ENCODE measurements at places on chromosomes 4 and X.
A peak's percentile ranks its signal among the peaks of the same experiment; 100 is the strongest.

DNA sequence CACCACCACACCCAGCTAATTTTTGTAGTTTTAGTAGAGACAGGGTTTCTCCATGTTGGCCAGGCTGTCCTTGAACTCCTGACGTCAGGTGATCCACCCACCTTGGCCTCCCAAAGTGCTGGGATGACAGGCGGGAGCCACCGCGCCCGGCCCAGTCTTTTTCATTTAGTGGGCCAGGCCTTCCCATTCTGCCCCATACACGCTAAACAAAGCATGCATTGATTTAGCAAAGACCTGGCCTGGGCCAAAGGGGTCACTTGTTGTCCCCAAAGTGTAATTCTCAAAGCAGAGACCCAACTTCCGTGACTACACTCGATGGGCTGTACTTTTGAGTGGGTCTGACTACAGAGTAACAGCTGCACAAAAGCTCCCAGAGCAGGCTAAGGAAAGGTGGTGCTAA is 29.2 kb downstream of the CNGA2 start:
- peak; percentile 48 for DNase-seq

DNA sequence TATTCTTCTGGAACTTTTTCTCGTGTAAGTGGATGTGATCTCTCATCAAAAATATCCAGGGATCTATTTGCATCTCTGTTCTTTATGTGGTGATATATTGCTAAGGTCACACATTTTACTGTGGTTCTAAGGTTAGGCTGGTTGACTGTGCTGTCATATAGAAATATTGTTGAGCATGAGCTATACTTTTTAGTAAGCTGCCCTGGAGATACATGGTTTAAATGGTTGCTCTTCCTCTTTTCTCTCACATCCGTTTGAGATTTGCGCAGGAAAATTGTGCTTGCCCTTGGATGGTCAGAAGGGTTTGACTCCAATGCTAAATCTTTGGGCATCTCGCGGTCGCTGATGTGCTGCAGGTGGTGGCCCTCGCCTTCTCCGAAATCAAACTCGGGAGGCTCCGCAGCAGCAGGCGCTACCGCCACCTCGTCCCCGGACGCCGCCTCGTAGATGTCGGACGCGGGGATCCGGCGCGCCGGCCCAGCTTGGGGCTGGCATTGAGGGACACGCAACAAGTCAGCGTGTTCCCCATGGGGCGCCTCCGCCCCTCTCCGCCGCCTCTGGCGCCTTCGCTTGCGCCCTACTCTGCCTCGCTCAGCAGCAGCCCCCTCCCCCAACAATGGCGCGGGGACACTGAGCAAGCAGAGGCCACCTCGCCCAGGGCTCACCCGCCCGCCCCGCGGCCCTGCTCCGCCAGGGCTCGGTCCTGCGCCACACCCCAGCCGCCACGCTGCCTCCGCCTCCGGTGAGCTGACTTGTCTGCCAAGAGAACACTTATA is 154.5 kb downstream of the MSN start:
- DNase-seq, result no peak

- DNase-seq, result no peak
Measured at GRCh38 chr4:77203380-77204197, 46.6 kb downstream of the CCNG2 start.

DNA sequence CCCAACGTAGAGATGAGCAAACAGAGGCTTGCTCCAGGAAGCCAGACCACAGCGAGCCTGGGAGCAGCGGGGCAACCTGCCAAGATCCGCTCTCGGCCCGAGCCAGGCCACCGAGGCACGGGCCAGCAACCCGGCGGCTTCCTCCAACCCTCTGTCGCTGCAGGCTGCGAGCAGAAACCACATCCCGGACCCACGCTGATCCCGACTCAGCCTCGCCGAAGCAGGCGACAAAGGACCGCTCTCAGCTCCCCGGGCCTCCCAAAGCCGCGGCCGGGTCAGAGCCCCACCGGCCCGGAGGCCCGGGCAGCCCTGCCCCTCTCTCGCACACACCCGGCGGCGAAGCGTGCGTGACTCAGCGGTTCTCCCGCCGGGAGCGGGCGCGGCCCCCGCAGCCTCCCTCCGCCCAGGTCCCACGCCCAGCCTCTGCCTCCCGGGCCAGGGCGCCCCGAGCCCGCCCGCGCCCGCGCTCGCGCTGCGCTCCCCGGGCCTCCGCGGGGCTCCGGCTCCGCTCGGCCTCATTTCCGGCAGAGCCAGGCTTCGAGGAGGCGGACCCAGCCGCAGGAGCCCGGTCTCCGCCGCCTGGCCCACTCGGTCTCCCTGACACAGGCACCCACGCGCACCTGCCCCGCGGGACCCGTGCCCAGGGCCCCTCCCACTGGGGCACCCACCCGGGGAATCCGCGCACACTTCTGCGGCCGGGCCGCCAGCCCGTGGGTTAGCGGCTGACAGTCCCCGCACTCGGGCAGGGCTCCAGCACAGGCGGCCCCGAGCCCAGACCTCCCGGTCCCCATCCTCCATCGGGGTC is 1.7 kb downstream of the PPP2R2C start:
- DNase-seq, result peak; percentile 69

GRCh38 chr4:123301923-123302322 is 94.7 kb upstream of the SPRY1 start:
- DNase-seq, result no peak

DNA sequence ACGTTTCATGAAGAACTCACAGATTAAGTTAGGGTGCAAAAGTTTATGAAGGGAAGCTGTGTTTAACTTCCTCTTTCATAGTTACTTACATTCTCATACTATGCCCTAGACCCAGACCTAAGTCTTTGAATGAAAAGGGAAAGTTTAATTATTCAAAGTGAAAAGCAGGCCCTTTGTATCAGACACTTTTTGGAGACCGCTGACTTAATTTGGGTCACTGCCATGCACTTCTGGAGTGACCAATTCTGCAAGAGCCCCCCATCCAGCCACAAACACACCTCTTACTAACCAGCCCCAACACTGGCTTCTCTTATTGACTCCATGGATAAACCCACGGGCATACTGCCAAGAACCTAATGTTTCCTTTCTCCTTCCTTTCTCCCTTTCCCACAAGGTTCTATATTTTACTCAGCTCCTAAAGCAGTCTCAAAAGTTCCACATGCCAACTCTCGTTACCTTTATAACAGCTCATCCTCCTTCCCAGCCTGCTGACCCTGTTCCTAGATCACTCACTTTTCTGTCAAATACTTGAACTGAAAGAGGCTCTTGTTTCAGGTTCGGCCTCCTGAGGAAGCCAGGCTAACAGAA is 34.5 kb downstream of the ABCE1 start:
- no peak for DNase-seq

GRCh38 chrX:8721536-8721935 is 10.4 kb downstream of the ANOS1 start:
- no peak for DNase-seq

GRCh38 chr4:16205298-16206164 is 20.7 kb downstream of the TAPT1 start:
- no peak for DNase-seq

GRCh38 chr4:16652732-16653305 is 245.6 kb downstream of the LDB2 start:
- DNase-seq, result no peak

DNA sequence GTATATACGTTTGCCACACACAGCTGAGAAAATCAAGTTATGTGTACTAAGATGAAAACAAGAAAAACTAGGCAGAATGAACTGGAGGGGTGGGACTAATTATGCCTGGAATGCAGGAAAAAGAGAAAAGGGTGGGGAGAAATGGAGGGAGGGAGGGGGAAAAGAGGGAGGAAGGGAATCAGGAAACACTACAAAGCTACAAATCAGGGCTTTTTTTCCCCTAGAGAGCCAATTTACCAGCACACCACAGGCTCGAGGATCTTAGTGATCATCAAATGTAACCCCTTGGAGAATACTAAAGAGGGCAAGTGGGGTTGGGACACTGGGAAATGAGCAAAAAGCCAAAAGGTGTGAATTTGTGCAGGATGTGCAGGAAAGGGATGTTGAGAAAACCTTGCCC is 451.9 kb downstream of the SMARCA1 start:
- DNase-seq, result no peak

DNA sequence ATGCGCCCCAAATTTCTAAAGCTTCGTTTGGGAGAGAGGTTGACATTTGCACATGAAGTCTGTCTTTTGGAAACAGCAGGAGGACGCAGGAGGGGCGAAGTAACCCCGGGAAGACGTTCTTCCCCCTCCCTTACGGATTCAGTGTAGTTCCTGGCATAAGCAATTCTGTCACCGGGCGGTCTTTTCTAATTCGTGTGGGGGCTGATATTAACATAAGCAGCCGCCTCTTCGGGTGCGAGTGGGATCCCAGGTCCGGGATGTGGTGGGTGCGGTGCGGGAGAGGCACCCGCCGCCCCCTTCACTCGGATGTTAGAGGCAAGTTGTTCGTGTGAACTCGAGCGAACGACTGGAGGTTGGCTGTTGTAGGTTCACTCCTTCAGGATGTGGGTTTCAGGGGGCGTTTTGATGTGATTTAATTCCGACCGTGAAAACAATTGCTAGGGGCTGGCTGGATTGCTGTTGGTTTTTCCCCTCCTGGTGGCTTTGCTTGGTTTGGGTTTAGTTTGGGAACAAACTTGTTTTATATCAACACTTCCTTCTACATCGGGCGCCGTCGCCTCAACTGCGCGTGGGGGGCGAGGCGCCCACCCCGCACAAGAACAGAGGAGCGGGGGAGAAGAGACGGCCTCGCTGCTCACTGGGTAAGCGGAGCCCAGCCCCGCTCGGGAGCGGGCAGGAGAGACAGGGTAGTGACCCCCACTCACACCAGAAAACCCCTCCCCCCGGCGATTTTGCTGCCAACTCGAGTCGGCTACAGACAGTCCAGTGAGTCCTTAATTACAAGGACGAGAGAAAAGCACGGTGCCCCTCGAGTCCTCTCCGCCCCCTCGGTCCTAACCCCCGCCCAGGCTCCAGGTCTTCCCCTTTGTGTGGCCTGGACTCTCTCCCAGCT is 2.9 kb upstream of the LEF1 start:
- DNase-seq, result peak; percentile 70

DNA sequence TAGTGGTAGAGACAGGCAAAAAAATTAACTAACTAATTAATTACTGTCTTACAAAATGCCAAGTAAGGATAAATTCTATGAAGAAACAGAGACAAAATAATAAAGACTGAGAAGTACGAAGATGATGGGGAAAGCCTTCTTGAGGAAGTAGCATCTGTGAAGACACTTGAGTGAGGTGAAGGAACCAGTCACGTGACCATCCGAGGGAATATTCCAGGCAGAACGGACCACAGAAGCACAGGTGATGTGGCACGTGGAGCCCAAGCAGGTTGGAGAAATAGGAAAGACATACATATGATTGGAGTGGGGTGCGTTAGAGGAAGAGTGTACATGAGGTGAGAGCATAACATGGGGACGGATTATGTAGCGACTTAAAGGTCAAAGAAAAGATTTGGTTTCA is 30.5 kb upstream of the SPP1 start:
- DNase-seq, result no peak

- no peak for DNase-seq
Measured at GRCh38 chr4:507745-508512, 8.9 kb downstream of the PIGG start.

- no peak for DNase-seq
Measured at GRCh38 chr4:124783847-124784246, 71.3 kb upstream of the ANKRD50 start.

DNA sequence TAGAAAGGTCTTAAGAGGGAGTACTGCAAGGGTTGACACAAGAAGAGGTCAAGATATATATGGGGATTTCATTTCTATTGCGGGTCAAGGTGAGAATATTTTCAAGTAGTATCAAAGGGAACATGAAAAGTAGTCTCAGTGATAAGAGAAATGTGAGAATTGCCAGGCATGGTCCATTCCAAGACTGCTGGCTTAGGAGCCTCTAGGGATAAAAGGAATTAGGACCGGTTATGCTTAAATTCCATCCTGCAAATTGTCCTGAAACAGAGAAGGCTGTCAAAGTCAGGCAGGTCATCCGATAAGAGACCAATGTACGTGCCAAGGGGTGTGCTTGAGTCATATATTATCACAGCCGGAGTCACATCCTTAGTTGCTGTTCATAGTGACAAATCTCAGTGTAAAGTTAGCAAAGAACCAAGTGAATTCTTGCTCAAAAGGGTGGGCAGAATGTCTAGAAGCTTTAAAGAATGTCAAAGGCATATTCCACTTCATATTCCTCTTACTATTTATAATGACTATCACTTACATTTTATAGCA is 133.6 kb downstream of the CBLL2 start:
- no peak for DNase-seq

- DNase-seq, result no peak
Measured at GRCh38 chrX:1667566-1667965, 52.7 kb downstream of the ASMT start.

- DNase-seq, result no peak
Measured at GRCh38 chr4:18318682-18319388, 297.3 kb upstream of the LCORL start.

- no peak for DNase-seq
Measured at GRCh38 chrX:153063315-153063714, 7.0 kb downstream of the PNMA3 start.

- no peak for DNase-seq
Measured at GRCh38 chr4:14434916-14435315, 567.4 kb upstream of the CPEB2 start.

- no peak for DNase-seq
Measured at GRCh38 chrX:30781711-30782444, 107.2 kb downstream of the TAB3 start.

GRCh38 chr4:6869944-6870343 is 39.7 kb upstream of the TBC1D14 start:
- no peak for DNase-seq

- no peak for DNase-seq
Measured at GRCh38 chrX:129026202-129026601, 497.1 kb downstream of the SMARCA1 start.

DNA sequence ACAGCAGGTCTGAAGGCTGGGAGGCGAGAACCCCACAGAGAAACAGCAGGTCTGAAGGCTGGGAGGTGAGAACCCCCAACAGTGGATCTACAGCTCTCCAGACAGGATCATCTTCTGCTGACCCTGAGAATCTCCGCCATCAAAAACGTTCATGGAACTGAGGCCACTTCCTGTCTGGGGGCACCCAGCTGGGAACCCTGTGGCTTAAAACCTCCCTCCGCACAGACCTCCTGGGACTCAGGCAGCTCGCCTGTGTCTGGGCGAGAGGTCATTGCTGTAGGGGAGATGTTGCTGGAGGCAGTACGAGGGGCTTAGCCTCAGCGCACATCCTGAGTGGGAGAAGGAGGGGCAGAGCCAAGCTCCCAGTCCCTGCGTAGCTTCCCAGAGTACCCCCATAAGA is 15.1 kb upstream of the CLDN24 start:
- DNase-seq, result peak; percentile 16

DNA sequence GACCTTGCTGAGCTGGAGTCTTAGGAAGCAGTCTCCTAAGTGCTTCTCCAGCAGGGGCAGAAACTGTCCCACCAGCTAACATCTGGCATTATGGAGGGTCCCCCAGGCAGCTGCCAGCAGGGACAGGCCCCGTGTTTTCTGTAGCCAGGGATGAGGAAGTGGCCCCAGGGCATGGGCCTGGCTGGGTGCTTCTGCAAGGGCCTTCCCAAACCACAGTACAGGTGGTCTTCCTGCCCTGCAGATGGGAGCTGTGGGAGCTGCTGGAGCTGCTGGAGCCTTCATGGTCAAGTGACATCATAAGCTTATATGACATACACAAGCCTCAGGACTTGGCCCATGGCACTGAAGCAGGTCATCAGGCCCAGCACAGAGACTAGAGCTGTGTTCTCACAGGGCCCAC is 5.0 kb upstream of the MSANTD1 start:
- no peak for DNase-seq

All from type B pancreatic cell (in vitro differentiated cells).